Activated CD4-positive, alpha-beta memory T cell treated with anti-CD3 and anti-CD28 coated beads, Interleukin-2, amount 10 ng/mL, durations not matched to agents 7 days and 5 days (primary cell): ENCODE measurements at places on chromosomes 4 and X.

- H3K27ac ChIP-seq, result no peak overlapping the region
- H3K4me3 ChIP-seq, result no peak overlapping the region
- H3K27me3 ChIP-seq, result no peaks in the 10 kb centered on the region
- DNase-seq, result no peak
- no peaks in the 10 kb centered on the region for H3K4me1 ChIP-seq
- no peaks in the 10 kb centered on the region for H3K36me3 ChIP-seq
Observed at GRCh38 chrX:13345438-13345837, 25.6 kb upstream of the ATXN3L start.

DNA sequence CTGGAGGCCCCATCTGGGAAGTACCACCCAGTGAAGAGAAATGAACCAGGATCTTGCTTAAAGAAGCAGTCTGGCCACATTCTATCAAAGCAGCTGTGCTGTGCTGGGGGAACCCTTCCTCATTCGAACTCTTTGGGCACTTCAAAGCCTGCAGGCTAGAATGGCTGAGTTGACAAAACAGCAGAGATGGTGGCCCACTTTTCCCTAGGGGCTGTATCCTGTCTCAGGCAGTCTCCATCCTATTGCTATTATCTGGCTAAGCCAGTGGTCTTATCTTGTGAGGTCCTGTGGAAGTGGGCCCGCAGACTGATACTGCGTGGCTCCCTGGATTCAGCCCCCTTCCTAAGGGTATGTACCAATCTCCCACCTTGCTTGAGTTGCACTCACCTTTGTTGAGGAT is 114.3 kb downstream of the VSIG4 start:
- H3K27me3 ChIP-seq, result no peaks in the 10 kb centered on the region
- DNase-seq, result no peak
- H3K4me1 ChIP-seq, result peaks cover 58% of the 10 kb centered on the region
- H3K4me3 ChIP-seq, result peak overlapping the region; percentile 24

DNA sequence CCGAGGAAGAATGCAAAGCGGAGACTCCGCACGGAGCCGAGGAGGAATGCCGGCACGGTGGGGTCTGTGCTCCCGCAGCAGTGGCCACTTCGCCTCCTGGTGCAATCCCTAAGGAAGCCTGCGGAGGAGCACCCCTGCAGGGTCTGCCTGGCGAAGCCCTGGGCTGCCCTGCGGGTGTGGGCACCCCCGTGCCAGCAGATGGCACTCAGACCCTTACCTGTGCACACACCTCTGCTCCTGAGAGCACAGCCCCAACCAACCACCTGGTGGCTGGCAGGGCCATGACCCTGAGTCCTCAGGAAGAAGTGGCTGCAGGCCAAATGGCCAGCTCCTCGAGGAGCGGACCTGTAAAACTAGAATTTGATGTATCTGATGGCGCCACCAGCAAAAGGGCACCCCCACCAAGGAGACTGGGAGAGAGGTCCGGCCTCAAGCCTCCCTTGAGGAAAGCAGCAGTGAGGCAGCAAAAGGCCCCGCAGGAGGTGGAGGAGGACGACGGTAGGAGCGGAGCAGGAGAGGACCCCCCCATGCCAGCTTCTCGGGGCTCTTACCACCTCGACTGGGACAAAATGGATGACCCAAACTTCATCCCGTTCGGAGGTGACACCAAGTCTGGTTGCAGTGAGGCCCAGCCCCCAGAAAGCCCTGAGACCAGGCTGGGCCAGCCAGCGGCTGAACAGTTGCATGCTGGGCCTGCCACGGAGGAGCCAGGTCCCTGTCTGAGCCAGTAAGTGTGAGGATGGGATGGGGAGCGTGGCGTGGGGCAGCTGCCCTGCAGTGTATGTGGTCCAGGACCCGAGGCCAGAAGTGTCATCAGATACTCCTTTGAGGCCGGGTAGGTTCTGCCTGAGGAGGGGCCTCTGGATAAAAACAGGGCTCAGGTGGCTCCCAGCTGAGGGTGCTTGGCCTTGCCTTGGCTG is 7.0 kb downstream of the TACC3 start:
- DNase-seq, result no peak
- H3K27ac ChIP-seq, result no peak overlapping the region
- H3K4me3 ChIP-seq, result no peak overlapping the region
- H3K4me1 ChIP-seq, result peaks cover 73% of the 10 kb centered on the region

- peaks cover 7% of the 10 kb centered on the region for H3K27me3 ChIP-seq
- H3K27ac ChIP-seq, result no peak overlapping the region
- DNase-seq, result no peak
- H3K36me3 ChIP-seq, result no peaks in the 10 kb centered on the region
Observed at GRCh38 chr4:101835121-101835904, 44.8 kb downstream of the BANK1 start.

GRCh38 chrX:4322916-4323315 is 609.5 kb upstream of the PRKX start:
- no peaks in the 10 kb centered on the region for H3K36me3 ChIP-seq
- no peak overlapping the region for H3K4me3 ChIP-seq
- no peaks in the 10 kb centered on the region for H3K27me3 ChIP-seq
- H3K27ac ChIP-seq, result no peak overlapping the region

GRCh38 chr4:84389406-84389805 is 109.7 kb downstream of the NKX6-1 start:
- no peak for DNase-seq
- H3K4me1 ChIP-seq, result no peaks in the 10 kb centered on the region
- no peak overlapping the region for H3K4me3 ChIP-seq
- H3K27ac ChIP-seq, result no peak overlapping the region
- H3K27me3 ChIP-seq, result no peaks in the 10 kb centered on the region

DNA sequence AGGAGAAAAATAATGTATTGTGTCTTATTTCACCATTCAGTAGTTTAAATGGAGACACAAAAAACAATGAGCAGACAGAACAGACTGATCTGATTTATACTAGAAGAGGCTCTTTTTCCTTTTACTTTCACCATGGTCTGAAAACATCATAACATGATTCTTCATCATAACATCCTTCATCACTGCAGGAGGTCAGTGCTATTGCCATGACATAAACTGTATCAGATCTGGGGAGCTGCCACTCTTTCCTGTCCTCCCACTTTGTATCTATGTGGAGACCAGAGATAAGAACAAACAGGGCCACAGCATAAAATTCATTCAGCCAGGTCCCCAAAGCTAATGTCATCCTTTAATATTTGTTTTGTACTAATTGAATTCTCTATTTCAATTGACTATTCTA is 25.2 kb downstream of the SOD3 start:
- DNase-seq, result no peak
- peaks cover 3% of the 10 kb centered on the region for H3K27me3 ChIP-seq
- H3K27ac ChIP-seq, result no peak overlapping the region
- H3K4me1 ChIP-seq, result no peaks in the 10 kb centered on the region

- H3K4me3 ChIP-seq, result no peak overlapping the region
- no peaks in the 10 kb centered on the region for H3K36me3 ChIP-seq
- DNase-seq, result no peak
- no peak overlapping the region for H3K27ac ChIP-seq
Observed at GRCh38 chr4:22573641-22574040, 57.8 kb upstream of the ADGRA3 start.

DNA sequence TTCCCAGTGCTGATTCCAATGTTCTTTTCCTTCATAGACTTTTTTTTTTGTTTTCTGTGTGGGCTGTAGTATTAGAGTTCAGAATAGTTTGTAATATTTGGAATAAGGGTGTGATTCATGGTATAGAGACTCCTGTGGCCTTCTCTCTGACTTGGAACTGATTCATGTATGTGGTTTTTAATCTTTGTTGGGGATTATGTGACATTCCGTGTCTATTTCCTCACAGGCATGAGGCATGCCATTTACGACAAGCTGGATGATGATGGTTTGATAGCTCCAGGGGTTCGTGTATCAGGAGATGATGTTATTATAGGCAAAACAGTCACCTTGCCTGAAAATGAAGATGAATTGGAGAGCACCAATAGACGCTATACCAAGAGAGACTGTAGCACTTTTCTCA is 44.4 kb downstream of the POLR2B start:
- H3K27ac ChIP-seq, result no peak overlapping the region
- H3K4me3 ChIP-seq, result no peak overlapping the region
- DNase-seq, result no peak
- peaks cover 85% of the 10 kb centered on the region for H3K36me3 ChIP-seq
- no peaks in the 10 kb centered on the region for H3K27me3 ChIP-seq

DNA sequence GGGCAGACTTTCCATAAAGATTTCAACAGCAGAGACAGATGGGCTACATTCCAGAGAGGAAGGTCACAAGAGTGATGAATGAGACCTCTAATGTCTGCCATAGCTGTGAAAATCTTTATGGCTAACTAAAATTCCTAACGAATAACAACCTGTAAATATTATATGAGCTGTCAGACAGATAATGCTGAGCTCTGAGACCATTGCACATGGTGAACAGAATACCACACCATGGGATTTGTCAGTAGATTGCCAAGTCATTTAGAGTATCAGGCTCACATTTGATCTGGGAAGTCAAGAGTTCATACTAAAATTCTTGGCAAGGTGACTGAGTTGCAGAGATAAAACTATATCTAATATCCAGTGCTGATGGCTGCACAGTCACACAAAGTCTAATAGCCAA is 259.2 kb upstream of the FTHL17 start:
- H3K4me3 ChIP-seq, result no peak overlapping the region
- H3K36me3 ChIP-seq, result no peaks in the 10 kb centered on the region
- DNase-seq, result no peak
- H3K27ac ChIP-seq, result no peak overlapping the region
- H3K4me1 ChIP-seq, result no peaks in the 10 kb centered on the region
- no peaks in the 10 kb centered on the region for H3K27me3 ChIP-seq

DNA sequence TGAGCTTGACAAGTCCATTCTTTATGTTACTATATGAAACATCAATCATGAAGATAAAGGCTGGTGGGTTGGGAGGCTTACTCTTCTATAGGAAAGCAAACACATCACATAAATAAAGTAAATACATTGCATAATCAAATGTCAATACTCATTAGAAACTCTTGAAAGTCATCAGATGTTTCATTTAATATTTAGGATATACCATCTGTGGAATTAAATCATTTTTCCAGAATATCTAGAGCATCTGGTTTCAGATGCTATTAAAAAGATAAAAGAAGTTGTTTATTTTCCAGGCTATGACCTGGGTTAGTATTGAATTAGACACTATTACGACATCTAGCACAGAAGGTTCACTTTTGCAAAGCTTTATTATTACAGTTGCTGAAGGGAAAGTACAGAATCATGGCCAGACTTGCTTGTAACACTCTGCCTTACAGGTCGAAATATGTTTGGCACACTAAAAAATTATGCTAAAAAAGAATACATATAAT is 72.6 kb downstream of the METTL14 start:
- H3K27me3 ChIP-seq, result no peaks in the 10 kb centered on the region
- H3K4me3 ChIP-seq, result no peak overlapping the region
- DNase-seq, result no peak
- peaks cover 5% of the 10 kb centered on the region for H3K4me1 ChIP-seq
- no peak overlapping the region for H3K27ac ChIP-seq
- H3K36me3 ChIP-seq, result peaks cover 44% of the 10 kb centered on the region

GRCh38 chr4:6384541-6384940 is 87.9 kb downstream of the PPP2R2C start:
- no peak for DNase-seq
- H3K4me3 ChIP-seq, result no peak overlapping the region
- H3K36me3 ChIP-seq, result no peaks in the 10 kb centered on the region
- no peak overlapping the region for H3K27ac ChIP-seq

DNA sequence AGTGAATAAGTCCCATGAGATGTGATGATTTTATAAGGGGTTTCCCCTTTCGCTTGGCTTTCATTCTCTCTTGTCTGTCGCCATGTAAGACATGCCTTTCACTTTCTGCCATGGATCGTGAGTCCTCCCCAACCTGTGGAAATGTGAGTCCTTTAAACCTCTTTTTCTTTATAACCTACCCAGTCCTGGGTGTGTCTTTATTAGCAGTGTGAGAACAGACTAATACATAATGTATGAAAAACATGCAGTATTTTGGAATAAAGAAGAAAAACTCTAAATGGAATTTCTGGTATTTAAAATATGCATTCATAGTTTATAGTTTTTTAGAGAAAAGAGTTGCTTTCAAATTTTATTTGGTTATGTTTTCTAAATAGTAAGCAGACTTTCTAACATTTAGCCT is 360.7 kb downstream of the PCDH7 start:
- H3K27ac ChIP-seq, result no peak overlapping the region
- H3K36me3 ChIP-seq, result no peaks in the 10 kb centered on the region
- DNase-seq, result no peak

DNA sequence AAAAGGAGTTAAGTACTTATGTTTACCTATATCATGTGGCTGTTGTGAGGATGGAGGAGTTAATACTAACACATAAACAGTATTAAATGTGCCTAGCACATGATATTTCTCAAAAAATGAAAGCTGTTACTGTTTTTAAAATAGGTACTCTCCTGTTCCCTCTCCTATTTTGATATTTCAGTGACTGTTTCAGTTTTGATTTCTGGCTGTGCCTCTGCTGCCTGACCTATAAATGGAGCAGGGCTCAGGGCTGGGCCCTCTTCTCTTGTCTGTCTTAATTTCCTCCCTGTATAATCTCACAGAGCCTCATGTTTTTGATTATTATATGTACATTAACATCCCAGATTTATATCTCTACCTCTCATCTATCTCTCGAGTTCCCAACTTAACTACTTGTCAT is 93.3 kb downstream of the UGT8 start:
- no peaks in the 10 kb centered on the region for H3K36me3 ChIP-seq
- no peaks in the 10 kb centered on the region for H3K4me1 ChIP-seq
- no peak overlapping the region for H3K4me3 ChIP-seq
- no peak overlapping the region for H3K27ac ChIP-seq
- no peak for DNase-seq
- peaks cover 1% of the 10 kb centered on the region for H3K27me3 ChIP-seq

DNA sequence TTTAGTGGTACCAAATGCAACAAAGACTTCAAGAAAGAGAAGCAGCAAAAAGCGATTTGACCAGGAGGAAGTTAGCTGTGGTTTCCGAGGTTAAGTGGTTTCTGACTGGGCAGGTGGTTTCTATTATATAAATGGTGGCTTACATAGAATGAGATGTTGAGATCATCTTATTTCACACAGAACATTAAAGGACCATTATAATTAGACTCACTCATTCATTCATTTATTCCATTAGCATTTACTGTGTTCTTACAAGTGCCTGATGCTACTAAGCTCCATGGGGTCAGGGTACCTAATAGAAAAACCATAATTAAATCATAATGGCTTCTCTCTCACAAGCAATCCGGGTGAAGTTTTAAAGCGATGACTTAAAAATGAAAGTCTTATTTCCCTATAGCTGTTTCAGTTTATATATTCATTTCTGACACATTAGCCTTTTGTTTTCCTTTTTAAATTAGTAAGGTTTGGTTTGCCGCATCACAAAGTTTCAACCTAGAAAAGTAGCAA is 10.6 kb downstream of the TSPAN6 start:
- H3K4me3 ChIP-seq, result no peak overlapping the region
- peaks cover 9% of the 10 kb centered on the region for H3K4me1 ChIP-seq
- H3K27ac ChIP-seq, result no peak overlapping the region
- no peaks in the 10 kb centered on the region for H3K36me3 ChIP-seq

- DNase-seq, result no peak
- peaks cover 3% of the 10 kb centered on the region for H3K4me1 ChIP-seq
- H3K4me3 ChIP-seq, result no peak overlapping the region
- H3K27me3 ChIP-seq, result no peaks in the 10 kb centered on the region
Observed at GRCh38 chr4:122914292-122914904, 8.0 kb downstream of the NUDT6 start.

GRCh38 chr4:24252121-24252520 is 332.2 kb downstream of the DHX15 start:
- H3K27ac ChIP-seq, result no peak overlapping the region
- H3K4me1 ChIP-seq, result no peaks in the 10 kb centered on the region
- no peaks in the 10 kb centered on the region for H3K27me3 ChIP-seq
- DNase-seq, result no peak
- H3K36me3 ChIP-seq, result no peaks in the 10 kb centered on the region

- no peaks in the 10 kb centered on the region for H3K36me3 ChIP-seq
- no peaks in the 10 kb centered on the region for H3K4me1 ChIP-seq
- no peak overlapping the region for H3K27ac ChIP-seq
- H3K4me3 ChIP-seq, result no peak overlapping the region
Observed at GRCh38 chr4:128388352-128388630, 100.7 kb upstream of the PGRMC2 start.
